OCI-LY7 (cell line): ENCODE measurements at places on chromosomes 7 and 10. TPM values are rescaled to one million over a fixed set of nuclear protein-coding genes. Genes with fewer than 3 reads are reported as not detected.

The NODAL gene
- total RNA-seq: not detected in 2 replicates

The SH2B2 gene
- total RNA-seq: 109 and 131 TPM in 2 replicates

The ELN gene
- not detected in 2 replicates for total RNA-seq

The SPDYE11 gene
- not detected in 2 replicates for total RNA-seq
